AG08395 (cell line): ENCODE measurements at places on chromosomes 12 and 14.

- DNase-seq = no peak
Measured at GRCh38 chr12:68271346-68271745, 17.9 kb upstream of the IL22 start.

GRCh38 chr12:67748743-67749040 is 100.1 kb downstream of the DYRK2 start:
- no peak for DNase-seq

- DNase-seq = no peak
Measured at GRCh38 chr12:45042599-45042998, 8.3 kb downstream of the DBX2 start.

DNA sequence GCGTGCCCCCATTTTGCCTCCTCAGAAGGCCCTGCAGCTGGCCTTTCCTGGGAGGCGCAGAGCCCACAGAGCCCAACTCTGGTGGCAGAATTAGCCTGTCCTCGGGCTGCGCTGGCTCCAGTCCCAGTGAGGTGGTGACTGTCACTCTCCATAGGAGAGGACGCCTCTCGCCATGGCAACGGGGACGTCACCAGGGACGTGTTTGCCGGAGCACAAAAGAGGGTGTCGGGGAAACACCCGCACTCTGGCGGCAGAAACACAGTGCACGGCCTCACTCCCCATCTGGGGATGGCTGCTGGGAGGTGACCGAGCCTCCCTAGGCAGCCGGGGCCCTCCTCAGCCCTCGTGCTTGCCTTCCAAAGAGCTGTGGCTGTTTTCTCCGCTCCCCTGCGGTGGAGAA is 50.2 kb upstream of the NCOR2 start:
- no peak for DNase-seq

GRCh38 chr14:34423445-34423844 is 38.6 kb downstream of the SPTSSA start:
- no peak for DNase-seq

DNA sequence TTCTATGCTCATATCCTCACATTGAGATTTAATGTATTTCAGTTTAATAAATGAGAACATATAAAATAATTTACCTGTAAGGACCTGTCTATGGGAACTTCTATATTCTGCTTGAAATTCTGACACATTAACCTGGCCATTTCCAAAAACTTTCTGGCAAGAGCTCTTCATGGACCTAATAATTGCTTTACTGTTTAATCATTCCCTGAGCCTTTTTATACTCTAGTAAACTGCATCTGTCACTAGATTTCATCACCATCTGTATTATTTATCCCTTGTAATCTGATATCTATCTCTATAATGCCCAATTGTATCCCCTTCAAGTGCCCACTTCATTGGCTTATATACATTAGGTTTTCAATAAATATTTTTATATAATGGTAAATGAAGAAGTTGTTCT is 327.7 kb downstream of the RAD51B start:
- no peak for DNase-seq

DNA sequence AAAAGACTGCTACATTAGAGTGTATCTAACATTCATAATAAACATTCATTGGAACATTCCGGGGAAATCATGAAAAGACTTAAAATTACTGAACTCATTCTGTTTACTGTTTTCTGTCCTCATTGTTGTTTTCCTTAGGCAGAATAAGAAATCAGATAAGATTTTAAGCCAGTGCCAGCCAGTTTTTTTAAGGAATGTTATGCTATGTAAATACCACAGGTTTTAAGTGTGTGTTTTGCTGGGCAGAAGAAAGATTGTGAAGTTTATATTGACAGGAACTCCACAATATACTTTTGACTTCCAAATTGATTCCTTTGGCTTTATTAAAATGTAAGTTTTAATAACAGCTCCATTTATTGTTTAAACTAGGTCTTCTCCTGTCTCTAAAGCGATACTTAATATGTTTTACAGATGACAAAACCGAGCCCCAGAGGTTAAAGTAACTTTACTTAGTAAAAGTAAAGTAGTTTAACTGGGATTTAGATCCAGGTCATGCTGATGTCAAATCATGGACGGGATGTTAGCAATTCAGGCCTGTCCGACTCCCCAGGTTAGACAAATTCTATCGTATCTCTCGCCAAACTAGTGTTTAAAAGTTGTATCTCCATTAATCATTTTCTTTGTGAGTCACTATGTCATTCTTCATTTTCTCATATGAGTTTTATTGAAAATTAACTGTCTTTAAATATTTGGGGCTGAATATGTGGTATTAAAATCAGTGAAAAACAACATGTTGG is 1.7 kb downstream of the LARP4 start:
- DNase-seq = no peak

DNA sequence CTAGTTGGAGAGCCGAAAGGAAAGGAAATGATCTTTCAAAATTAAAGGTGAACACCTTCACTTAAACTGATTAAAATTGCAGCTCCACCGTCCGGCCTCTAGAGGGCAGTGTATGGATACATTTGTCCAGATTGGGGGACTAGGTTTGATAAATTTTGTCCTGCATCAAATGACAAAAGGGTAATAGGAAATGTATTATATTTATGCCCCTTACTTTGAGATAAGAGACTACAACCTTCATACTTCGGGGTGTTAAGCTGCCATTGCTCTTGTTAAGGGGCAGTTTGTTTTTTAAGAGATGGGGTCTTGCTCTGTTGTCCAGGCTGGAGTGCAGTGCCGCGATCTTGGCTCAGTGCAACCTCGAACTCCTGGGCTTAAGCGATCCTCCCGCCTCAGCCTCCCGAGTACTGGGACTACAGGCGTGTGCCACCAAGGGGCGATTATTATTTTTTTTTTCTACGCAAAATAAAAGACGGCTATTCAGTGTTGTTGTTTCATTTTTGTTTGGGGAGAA is 818 bp upstream of the SUOX start:
- peak; percentile 63 for DNase-seq

- no peak for DNase-seq
Measured at GRCh38 chr14:80545935-80546854, 334.9 kb upstream of the DIO2 start.

- DNase-seq = no peak
Measured at GRCh38 chr14:89388853-89389252, 28.2 kb downstream of the FOXN3 start.

DNA sequence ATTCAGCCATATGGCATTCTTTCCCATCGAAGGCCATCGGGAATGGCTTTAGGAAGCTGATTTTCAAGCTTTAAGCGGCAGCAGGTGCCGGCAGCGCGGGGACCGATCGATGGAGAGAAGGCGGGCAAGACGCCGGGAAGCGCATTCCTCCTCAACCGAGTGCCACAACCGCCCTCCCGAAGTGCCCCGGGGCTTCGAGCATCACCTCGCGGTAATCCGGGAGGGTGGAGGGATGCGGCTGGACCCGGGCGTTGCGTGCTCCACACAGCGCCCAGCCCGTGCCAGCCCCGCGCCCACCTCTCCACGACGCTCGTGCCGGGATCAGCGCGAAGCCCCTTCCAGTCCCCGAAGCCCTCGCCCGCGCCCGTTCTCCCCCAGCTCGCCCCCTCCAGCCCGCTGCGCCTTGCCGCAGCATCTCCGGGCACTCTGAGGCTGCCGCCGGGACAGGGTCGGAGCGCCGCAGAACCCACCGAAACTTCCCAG is 3.2 kb downstream of the USP44 start:
- peak; percentile 10 for DNase-seq

DNA sequence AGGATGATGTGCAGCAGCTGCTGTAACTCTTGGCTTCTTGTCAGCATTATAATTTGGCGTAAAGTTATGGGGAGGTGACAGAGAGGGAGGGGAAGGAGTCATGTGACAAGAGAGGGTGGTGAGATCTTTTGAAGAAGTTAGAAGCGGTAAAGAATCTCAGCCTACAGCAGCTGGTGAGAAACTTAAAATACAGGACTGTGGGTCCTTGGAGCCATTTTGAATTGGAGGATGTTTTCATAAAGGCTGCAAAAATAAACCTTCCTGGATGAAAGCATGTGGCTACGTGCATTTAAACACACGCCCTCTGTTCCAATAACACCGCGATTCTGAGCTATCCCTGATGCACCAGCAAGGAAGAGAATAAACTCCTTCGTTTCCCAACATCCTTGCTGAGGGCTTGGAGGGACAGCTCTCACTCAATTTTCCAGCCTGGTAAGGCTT is 133.7 kb downstream of the TMEM30B start:
- no peak for DNase-seq

- DNase-seq = peak; percentile 60
Measured at GRCh38 chr12:107436376-107436775, 249.2 kb upstream of the PWP1 start.

DNA sequence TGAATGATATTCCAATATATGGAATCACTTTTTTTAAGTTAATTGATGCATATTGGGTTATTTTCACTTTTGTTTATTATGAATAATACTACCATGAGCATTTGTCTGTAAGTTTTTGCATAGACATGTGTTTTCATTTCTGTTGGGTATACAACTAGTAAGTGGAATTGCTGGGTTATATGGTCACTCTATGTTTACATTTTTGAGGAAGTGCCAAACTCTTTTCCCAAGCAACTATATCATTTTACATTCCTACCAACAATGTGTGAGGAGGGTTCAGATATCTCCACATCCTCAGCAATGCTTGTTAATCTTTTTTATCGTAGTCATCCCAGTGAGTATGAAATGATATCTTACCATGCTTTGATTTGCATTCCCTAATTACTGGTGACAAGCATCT is 64.0 kb downstream of the MON2 start:
- peak; percentile 3 for DNase-seq

DNA sequence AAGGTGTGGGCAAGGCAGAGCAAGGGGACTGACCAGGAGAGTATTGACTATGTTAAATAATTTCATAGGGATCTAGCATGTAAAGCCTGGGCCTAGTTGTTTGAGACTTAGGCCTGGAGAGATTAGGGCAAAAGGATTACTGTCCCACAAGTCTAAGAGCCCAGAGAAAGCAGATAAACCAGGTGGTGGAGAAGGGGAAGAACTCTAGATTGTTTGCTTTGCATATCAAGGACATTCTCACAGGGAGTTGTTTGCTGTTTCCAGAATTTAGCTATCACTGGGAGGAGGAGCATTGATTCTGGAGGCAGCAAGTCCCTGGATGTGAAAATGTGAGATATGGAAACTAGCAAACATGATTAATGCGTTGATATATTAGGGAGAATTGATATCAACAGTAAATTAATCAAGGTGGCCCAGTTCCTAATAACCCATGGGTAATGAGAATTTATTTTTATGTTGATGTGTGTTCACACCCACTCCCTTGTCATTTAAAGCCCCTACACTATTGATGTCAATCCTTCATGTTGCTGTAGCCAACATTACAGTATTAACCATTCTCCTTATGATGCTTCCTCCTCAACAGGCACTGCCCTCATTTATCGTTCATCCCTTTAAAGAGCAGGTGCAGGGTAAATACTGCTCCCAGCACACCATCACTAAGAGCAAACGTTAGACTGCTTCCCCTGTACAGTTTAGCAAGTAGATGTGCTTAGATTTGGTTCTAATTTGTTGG is 1666.7 kb upstream of the FLRT2 start:
- DNase-seq = no peak

DNA sequence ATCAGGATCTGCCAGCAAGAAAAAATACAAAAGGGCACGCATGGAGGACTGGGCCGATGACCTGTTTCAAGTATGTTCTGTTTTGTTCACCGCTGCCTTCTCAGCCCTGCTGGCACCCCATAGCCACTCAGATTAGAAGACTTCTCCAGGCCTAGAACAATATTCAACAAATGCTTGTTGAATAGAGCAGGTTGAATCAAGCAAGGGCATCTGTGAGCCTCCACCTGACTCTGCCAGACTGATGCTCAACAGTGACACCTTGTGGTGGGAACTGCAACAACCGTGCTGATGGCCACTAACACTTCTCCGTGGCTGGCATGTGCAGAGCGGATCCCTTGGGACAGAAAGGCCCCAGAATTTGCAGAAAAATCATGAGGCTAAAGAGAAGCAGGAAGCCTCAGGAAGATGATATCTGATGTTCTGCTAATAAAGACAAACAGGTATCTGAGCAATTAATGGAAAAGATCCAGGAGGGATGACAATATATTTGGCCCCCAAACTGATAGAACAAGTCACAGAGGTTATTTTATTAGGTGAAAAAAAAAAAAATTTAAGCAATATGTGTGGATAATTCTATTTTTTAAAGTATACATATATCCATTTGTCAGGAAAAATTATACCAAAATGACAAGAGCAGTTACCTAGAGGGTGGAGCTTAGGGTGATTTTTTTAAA is 114.3 kb downstream of the KSR2 start:
- peak; percentile 49 for DNase-seq

DNA sequence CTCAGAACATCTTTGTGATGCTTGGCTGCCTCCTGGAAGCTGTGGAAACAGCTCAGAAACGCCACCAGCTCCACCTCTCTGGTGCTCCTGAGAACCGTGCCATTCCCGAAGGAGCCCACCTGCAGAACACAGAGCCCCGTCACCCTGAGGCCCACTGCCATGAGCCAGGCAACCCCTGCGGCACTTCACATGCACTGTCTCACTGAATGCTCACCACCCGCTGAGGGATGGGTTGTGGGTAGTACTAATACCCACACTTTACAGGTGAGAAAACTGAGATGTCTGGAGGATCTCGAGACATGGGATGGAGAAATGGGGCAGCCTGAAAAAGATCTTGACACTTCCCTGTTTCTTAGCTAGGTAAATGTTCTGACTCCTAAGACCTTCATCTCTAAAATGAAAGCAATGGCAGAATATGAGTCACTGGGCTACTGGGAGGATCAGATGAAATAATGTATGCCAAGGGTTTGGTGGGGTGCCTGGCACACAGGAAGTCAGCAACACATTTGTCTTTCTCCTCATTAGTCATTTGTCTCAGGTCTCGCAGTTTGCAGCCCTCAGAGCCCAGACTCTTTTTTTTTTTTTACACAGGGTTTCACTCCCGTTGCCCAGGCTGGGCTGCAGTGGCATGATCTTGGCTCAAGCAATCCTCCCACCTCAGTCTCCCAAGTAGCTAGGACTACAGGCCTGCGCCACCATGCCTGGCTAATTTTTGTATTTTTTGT is 5.3 kb downstream of the OASL start:
- peak; percentile 36 for DNase-seq

GRCh38 chr12:56995930-56996496 is 10.3 kb downstream of the ZBTB39 start:
- DNase-seq = no peak

- DNase-seq = no peak
Measured at GRCh38 chr14:21910260-21910659, 236.6 kb upstream of the OR4E1 start.

GRCh38 chr12:39671898-39672875 is 52.6 kb upstream of the ABCD2 start:
- DNase-seq = no peak

DNA sequence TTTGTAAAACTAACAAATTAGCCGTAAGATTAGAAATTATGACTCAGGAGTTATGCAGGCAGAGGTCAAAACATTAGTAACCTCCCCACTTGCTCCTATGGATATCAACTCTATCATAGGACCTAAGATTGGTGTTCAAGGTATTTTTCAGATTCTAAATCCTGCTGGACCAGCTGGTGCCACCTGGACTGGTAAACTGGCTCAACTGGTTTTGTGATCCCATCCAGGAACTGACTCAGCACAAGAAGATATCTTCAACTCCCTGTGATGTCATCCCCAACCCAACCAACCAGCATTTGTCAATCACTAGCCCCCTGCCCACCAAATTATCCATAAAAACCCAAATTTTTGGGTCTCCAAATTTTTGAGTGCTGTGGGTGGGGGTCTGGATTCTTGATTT is 98.1 kb upstream of the OR4E1 start:
- DNase-seq = no peak

GRCh38 chr14:24673534-24674203 is 39.7 kb upstream of the GZMB start:
- no peak for DNase-seq
